Dermis microvascular lymphatic vessel endothelial cell (primary cell): ENCODE measurements at places on chromosomes 6 and 20. TPM values are rescaled to one million over a fixed set of nuclear protein-coding genes. Genes with fewer than 3 reads are reported as not detected.

- no peak for DNase-seq
Measured at GRCh38 chr6:21386744-21387143, 206.8 kb upstream of the SOX4 start.

GRCh38 chr6:3090013-3090412, 21.7 kb downstream of the RIPK1 start:
- DNase-seq: no peak

The MDFI gene
- total RNA-seq: 38.9 and 56.9 TPM in 2 replicates

The ACAT2 gene
- 32.7 and 83.6 TPM in 2 replicates for total RNA-seq

The RIPK1 gene
- 19.8 and 27.6 TPM in 2 replicates for total RNA-seq

The TNF gene
- total RNA-seq: not detected in 2 replicates

GRCh38 chr20:19079536-19080299, 132.7 kb upstream of the SLC24A3 start:
- DNase-seq: peak; percentile 9

- no peak for DNase-seq
Measured at GRCh38 chr6:147434516-147434915, 74.0 kb upstream of the SAMD5 start.

The CLPSL2 gene
- not detected in 2 replicates for total RNA-seq

The ORC3 gene
- total RNA-seq: 10.1 and 12.1 TPM in 2 replicates
